ENCODE measurements at places on chromosomes 3 and 15.

- no peak for DNase-seq
Observed at GRCh38 chr3:116951610-116952009, 242.0 kb downstream of the TUSC7 start.

- no peak for DNase-seq
Observed at GRCh38 chr15:45631776-45632175, 3.1 kb upstream of the SQOR start.

DNA sequence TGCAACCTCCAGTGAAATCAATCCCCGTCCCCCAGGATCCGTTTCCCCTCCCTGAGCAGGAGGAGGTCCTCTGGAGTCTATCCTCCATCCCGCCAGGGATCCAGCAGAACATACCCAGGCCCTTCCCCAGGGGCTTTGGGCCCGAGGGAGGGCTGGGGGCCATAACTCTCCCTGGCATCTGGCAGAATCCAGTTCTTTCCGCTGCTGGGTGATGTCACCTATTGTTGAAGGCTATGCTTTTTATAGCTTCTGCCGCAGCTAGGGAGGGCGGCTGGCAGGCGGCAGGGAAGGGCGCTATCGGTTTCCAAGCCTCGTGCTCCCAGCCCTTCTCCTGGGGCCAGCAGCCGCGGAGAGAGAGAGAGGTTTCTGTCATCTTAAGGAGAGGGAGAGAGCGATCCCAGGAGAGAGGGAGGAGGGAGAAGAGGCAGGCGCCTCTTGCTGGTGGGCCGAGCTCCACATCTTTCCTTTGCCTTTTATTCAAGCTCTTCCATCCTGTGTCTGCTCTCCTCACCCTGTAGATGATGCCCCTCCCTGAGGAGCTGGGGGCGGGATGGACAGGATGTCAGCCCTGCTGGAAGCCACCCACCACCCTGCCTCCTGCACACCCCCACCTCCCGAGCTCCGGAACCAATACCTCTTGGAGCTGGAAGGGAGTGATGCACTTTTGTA is 120.1 kb downstream of the ANP32A start:
- peak; percentile 87 for DNase-seq

DNA sequence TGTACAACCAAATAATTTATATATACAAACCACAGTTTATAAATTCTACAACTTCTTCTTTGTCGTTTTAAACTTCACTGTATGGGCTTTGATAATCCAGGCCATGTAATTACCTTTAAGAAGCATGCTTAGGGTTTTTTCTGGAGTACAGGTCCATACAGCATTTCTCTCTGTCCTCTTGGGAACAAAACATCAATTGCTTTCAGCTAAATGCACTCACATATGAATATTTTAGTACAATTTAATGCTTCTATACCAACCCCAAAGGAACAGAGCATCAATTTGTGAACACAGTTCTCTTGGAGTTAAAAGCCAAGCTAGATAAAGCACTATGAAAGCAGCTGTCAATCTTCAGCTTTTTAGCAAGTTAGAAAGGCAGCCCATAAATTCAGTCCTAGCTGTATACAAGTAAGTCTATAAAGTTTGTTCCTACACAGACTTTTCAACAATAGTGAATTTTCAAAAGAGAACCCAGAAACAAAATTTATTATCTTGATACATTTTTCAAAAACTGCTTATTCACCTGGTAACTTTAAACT is 66.1 kb downstream of the ETFA start:
- no peak for DNase-seq

GRCh38 chr3:99128725-99129505 is 227.4 kb upstream of the DCBLD2 start:
- DNase-seq, result no peak
